NCI-H1694 (cell line): ENCODE measurements at places on chromosomes 16 and 17.

- no peak for DNase-seq
These were observed 80.0 kb downstream of the IRF8 start for GRCh38 chr16:85978976-85979375.

DNA sequence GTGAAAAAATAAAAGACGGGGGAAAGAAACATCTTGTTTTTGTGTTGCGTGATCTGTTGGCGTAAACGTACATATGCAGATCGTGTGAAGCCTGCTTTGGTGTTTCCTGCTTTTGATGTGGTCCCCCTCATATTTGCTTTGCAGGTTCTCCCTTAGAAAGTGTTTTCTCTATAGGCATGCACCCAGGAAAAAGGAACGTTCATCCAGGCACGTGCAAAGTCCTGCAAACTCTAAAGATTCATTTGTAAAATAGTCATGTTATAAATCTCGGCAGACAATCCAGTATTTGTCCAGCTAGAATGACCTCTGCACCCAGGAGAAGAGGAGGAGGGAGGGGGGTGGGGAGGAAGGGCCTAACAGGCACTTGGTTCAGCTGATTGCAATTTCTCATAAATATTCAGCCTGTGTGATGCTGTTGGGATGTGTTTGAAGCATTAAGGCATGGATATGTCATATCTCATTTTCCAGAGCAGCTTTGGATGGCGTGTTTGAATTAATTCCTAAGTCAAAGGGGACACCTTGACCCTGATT lies 40.3 kb upstream of the DDX52 start:
- DNase-seq: no peak

DNA sequence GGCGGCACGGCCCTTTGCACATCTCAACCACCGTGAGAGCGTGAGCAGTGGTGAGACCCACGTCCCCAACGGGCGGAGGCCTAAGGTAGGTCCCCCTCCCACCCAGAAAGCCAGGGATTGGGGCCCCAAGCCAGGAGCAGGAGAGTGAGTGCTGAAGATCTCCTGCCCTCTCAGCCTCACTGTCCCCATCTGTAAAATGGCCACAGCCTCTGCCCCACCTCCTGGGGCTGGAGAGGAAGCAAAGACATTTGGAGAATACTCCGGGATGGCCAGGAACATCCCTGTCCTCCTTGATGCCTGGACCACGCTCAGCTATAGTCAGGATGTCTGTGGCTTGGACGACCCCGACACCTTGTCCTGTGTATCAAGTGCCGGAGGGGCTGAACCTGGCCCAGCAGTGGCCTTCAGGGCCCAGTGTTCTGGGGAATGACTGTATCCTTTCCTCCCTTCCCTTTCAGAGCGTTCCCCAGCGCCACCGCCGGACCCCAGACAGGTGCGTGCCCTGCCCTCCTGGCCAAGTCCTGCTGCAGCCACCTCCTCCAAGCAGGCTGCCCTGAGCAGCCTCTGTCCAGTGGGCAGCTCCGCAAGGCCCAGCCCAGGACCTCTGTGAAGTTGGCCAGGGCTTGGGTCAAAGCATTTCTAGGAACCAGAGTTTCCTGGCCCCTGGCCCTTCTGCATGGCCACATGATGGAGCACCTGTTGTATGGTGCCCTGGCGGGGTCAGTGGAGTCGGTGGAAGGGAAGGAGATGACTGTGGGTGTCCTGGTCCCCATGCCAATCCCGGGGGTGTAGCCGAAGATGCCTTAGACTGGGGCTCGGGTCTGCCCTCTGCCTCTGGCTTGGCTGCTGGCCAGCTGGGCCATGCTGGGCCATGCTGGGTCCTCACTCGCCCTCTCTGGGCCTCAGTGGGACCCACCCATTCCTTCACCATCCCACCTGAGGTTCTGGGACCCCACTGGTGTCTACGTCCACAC lies 38.4 kb downstream of the ADCY7 start:
- no peak for DNase-seq

DNA sequence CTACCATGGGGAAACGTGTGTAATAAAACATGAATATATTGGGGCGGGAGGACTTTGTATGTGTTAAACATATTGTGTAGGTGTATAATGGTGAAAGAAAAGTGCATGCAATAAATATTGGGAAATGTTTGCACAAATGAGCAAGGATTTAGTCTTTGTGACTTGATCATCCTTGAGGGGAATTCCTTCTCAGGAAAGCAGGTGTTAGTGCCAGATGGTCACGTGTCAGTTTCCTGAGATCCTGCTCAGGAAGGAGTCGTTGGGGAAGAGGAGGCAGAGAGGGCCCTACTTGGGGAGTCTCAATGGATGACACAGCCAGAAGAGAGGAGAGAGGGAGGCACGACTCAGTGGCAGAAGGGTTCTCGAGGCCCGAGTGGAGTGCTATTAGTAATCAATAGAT lies 53.2 kb downstream of the MSI2 start:
- DNase-seq: no peak

DNA sequence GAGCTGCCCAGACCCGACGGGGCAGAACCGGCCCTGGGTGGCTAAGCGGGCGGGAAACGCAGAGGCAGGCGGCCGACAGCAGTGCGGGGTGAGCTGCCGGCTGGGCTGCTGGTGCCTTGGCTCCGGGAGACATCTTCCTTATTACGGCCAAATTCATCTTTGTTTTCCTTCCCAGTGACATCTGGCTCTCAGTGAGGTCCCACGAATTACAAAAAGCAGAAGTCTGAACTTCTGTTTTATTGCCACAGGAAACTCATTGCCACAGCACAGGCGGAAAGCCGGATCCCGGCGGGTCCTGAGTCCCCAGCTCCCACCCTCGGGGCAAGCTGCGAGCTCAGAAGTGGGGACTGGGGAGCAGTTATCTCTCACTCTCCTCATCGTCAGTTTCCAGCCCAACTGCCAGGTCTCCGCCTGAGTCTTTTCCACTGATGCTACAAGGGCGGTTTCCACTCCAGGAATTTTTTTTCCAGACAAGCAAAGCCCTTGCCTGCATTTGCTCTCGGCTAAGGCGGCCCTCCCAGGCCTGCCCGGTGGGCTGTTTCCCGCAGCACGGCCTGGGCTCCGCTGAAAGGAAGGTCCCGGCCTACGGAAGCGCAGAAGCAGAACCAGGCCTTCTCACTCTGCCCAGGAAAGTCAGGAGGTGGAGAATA lies 40.3 kb downstream of the CBFA2T3 start:
- no peak for DNase-seq

DNA sequence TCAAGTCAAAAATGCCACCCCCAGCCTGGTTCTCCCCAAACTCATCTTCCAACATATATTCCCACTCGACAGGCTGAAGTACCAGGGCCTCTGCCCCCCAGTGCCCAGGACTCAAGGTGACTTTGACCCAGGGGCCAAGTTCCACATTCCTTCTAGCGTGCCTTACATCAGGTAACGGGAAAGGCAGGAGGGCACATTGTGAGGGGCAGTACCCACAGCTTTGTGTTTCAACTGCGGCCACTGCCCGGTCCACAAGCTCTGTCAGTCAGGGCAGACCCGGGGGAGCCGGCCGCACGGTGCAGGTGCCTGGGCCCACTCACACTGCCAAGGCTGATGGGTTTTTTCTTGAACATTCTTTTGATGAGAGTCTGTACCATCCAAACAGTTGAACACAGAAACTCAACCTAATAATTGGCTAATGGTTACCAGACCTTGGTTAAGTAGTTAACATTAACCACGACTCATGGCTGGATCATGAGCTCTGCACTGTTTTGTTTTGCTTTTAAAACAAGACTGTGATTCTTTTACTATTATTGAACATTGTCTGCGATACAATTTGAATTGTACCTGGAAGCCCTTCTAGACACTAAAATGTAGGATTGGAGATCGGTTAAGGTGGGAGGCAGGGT lies 17.6 kb downstream of the ACE start:
- no peak for DNase-seq

DNA sequence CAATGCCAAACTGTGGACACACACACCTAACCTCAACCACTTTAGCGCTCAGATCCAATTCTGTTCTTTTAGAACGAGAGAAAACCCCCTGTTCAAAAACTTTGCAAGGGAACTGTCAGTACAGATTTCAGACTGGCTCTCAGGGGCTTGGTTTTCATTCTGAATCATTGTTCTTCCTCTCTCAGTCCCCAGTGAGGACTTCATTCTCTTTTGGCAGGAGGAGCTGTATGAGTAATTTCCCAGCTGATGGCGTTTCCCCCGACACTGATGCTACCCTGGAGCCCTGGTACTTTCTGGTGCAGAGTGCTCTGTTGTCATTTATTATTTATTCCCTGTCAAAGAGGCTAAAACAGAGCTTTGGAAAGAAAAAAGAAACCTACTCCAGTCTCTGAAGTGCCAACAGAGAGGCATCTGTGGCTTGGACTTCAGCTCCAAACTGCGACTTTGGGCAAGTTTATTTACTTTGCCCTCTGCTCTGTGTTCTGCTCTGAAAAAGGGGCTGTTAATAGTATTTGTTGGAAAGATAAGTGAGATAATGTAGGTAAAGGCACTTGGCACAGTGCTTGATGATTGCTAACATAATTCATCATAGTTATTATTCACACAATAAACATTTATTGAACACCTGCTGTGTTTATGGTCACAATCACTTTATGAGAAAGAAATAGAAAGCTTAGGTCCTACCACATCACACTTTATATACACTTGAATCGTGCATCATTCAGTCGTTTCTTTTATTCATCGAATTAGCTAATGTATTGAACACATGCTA lies 28.3 kb downstream of the ETV4 start:
- DNase-seq: no peak

GRCh38 chr17:51805185-51805584 lies 353.3 kb downstream of the CA10 start:
- DNase-seq: no peak

GRCh38 chr17:67672592-67673335 lies 45.0 kb upstream of the NOL11 start:
- no peak for DNase-seq

- no peak for DNase-seq
These were observed 256.6 kb downstream of the RBFOX3 start for GRCh38 chr17:79354173-79354820.

DNA sequence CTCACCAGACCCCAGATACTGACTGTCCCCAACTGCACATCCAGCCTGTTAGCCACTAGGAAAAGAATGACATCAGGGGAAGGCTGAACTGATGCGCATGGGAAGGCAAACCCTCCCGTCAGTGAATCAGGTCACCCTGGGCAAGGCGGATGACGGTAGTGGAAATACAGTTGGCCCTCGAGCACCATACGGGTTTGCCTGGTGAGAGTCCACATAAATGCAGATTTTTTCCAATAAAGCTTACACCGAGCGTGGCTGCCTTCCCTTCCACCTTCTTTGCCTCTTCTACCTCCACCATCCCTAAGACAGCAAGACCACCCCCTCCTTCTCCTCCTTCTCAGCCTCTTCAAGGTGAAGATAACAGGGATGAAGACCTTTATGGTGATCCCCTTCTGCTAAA lies 236.1 kb upstream of the TNRC6C start:
- DNase-seq: no peak

DNA sequence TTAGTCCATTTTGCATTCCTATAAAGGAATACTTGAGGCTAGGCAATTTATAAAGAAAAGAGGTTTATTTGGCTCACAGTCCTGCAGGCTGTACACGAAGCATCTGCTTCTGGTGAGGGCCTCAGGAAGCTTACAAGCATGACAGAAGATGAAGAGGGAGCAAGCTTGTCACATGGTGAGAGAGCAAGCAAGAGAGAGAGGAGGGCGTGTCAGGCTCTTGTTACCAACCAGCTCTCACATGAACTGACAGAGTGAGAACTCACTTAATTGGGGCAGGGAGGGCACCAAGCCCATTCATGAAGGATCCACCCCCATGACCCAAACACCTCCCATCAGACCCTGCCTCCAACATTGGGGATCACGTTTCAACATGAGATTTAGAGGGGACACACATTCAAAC lies 1.6 kb downstream of the CHCT1 start:
- no peak for DNase-seq

- no peak for DNase-seq
These were observed 18.4 kb upstream of the RBBP6 start for GRCh38 chr16:24520983-24521382.

DNA sequence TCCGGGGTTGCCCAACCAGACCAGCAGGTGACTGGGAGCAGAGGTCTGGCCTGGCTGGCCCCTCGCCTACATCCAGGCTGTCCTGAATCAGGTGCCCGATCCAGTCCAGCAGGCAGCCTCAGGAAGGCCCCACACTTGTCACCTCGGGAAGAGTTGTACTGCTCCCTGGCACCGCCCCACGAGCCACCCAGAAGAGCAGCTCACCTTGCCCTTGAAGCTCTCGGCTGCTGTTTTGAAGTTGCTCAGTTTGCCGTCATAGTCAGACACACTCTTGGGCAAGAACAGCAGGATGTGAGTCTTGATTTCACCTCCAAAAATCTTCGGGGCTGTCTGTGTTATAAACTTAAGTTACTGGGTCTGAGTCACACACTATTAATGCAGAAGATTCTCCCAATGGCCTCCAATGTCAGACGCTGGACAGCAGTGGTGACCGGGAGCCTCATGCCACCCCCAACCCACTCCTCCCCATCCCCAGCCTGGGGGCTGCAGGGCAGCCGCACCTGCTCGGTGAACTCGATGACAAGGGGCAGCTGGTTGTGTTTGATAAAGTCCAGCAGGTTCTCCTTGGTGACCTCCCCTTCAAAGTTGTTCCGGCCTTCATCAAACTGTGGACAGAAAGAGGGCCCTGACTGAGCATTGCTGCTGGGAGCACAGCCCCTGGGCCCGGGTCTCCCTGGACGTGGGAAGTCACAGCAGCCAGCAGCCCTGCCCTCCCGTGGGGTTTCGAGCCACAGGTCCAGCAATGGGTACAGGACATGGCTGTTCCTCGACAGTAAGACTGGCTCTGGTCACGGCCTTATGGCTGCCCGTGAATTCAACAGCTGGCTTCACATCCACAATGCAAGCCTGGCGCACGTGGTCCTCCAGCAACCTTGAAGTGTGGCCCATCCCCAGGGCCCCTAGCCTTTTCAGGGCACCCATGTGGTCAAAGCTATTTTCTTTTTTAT lies 12.2 kb upstream of the PPP1R27 start:
- DNase-seq: no peak

GRCh38 chr17:48179071-48179945 lies 71.7 kb downstream of the SNX11 start:
- DNase-seq: no peak

DNA sequence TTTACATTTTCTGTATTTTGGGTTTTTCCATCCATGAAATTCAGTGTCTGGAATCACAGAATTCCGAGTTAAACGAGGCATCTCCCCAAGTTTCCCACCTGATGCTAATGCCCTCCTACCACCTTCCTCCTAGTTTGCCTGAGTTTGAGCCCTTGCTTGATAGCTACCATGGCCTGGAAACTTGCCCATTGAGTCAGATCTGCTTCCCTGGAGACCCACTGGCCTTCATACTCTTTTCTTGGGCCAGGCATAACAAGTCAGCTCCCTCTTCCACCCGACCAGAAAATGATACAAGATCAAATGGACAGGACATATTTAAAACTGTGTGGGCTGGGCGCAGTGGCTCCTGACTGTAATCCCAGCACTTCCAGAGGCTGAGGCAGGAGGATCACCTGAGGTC lies 10.2 kb downstream of the SETD1A start:
- no peak for DNase-seq

DNA sequence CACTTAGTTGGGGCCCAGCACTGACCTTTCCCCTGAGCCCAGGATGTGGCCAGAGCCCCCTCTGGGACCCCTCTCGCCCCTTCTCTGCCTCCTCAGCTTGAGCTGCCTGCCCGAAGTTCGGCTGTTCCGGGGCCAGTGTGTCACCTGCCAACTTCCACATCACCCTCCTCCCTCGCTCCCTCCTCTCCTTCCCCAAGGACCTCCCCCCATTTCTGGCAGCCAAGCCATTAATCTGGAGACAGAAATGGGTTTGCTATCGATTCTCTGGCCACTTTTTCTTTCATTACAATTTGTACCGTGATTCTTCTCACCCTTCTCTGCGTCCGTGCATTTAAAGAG lies 8.8 kb upstream of the ADAM11 start:
- no peak for DNase-seq
